ENCODE measurements at places on chromosomes 2 and 18.

DNA sequence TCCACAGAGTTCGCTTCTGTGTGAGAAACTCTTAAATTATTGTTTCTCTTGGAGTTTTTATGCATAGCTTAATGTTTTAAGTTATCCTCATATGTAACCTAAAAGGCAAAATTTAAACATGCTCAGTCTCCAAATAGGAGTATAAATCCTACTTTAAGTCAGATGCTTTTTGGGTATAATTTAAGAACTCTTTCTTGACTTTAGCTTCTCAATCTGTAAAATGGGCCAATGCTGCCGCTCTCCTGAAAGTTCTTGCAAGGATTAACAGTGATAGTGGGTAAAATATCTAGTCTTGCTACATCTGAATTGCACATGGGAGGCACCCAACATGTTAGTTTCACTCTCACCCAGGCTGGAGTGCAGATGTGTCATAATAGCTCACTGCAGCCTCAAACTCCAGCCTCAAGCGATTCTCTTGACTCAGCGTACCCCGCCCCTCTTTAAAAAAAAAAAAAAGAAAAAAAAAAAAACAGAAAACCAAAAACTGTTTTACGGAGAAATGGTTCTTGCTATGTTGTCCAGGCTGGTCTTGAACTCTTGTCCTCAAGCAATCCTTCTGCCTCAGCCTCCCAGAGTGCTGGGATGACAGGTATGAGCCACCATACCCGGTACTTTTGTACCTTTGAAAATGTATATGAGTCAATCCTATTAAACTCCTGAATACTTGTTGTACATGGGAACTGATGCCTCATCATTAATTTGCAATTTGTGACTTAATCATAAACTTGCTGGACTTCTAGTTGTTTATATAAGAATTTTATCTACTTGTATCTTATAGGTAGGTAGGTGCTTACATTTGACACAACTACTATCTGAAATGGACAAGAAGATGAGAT lies 1.8 kb downstream of the FBXO48 start:
- no peak for DNase-seq

DNA sequence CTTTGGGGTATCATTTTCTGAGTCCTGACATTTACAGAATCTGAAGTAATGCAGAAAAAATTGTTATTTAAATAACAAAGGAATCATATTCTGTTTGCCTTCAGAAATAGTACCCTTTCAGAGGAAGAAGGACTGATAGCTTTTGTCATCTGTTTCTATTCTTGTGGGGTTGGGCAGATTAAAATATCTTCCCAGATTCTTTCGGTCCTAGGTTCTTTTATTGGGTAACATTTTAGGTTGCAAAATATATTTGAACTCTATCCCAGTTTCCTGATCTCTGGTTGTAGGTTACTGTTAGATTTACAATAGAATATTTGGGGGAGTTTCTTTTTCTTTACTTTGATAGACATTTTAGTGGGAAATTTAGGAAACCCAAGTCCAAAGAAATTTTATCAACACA lies 550.5 kb downstream of the SPAG16 start:
- no peak for DNase-seq

- DNase-seq = no peak
Measured at GRCh38 chr18:58408665-58409064, 220.2 kb downstream of the ALPK2 start.

- no peak for DNase-seq
Measured at GRCh38 chr2:230225486-230225885, at the start of gene SP140. SP140 (plus strand) TSS chr2:230225736; CDS start chr2:230225845, 109 bp downstream.

DNA sequence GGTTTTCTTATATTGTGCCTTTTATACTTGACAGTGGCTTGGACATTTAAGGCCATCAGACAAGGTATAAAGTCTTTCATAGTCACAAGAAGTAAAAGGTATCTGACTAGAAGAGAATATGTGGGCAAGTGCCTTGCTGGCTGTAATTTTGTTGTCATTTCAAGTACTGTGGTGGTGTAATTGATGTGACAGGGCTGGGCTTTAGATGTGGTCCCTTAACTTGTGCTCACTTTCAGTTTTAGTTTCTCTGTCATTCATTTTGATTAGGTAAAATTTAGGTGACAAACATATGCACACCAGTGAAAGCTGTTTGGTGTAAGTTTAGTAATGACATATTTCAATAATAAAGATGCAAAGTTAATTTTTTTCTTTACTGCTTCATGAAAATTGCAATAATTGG lies 31.2 kb upstream of the TBR1 start:
- no peak for DNase-seq

DNA sequence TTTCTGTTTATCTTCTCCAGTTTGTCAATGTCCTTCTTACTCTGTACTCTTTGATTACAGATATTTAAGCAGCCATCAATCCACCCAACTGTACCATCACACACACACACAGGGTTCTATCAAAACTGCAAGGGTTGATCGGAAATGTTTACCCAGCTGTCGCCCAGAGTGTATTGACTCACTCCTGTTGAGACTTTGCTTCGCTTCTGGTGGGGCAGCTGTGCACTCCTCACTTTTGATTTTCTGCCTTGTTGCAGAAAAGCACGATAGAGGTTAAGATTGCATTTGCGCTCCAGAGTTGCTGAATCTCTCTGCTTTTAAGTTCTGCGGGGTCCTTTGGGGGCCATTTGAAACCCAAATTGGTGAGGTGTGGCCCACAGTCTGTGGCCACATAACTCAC lies 216.2 kb downstream of the SETBP1 start:
- DNase-seq = no peak

- peak; percentile 21 for DNase-seq
Measured at GRCh38 chr2:70513738-70514137, 39.9 kb downstream of the TGFA start.

DNA sequence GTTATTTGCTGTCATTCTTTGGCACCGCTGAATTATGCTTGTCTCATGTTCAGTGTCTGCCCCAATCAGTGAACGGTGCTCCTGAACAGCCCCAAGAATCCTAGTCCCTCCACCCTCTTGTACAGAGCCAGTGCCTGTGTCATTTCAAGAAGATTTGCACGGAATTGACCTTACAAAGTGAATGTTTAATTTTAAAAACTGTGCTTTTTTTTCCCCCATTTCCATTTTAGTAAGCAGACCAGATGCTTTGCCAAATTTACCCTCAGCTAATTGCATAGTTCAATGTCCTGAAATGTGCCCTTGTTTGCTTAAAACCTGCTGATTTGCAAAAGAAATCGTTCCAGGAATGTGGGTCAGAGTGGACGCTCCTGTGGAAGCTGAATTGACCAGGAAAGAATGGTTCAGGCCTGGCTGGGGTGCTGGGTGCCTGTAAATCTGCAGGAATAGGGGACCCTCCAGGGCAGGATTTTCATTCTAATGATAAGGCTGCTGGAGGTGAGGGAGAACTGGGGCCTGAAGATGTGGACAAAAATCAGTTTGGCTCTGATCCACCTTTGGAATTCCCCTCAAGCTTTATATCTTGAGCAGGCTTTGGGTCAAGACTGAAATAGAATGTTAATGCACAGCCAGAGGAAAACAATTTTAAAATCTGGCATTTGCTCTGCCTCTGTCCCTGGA lies 20.1 kb downstream of the TMEM17 start:
- no peak for DNase-seq

GRCh38 chr18:75230163-75231052 lies 19.8 kb downstream of the TSHZ1 start:
- DNase-seq = no peak

DNA sequence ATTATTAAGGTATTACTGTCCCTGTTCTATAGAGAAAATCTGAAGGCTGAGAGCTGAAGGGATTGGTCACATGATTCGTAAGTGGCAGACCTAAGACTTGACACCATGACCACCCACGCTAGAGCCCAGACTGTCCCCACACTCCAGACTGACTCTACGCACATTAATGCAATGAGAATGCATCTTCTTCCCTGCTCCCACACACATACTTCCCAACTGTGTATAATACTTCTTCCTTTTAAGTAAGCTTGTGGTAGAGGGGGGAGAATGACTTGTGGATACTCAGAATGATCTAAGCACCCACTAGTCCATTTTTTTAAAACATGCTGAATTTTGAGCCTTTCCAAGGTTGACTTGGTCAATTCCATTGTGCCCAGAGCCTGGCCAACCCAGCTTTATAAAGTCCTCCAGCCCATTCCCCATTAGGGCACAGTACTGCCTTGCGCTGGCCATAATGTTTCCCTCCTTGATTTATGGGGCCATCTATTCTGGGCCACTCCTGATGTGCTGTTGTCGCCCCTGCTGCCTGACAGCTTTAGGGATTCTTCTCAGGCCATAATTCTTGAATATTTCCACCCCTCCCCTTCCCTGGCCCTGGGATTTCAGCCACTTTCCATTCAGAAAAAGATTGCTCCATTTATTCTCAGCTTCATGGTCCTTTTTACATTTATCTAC lies 28.7 kb downstream of the ALK start:
- DNase-seq = no peak

DNA sequence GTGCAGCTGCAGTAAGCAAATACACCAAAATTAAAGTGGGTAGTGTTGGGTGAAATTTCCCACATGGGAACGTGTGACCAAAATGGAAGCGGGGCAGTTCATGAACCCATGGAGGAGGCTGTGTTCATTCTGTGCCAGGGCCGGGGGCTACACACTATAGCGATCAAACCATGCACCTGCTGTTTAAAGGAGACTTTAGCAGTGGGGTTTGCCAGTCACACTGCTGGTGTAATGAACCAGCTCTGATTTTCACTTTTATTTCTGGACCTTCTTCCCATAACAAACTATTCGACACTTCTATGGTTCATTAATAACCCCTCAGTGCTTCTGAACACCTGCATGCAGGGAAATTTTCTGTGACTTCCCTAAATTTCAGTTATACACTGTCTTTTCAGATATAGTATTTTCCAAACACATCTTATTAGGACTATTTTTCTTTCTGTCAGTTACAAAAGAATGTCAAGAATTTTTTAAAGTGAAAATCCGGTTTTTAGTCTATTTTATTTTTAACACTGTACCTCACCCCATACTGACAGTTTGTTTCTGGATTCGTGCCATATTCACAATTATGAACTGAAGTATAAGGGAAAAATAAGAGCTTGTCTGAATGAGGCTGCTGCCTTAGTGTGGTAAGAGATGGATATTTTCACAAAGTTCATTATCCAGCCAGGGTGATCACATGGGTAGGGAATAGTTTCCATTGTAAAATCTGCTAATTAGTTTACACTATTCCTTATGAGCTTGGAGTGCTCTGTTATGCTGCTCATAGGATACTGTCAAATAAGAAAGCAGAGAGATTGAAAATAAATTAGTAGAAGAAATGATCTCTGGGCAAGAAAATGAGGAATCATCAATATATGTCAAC lies 111.3 kb upstream of the CAVIN2 start:
- DNase-seq = no peak

GRCh38 chr2:15836689-15837610 lies 103.4 kb upstream of the MYCN start:
- DNase-seq = no peak

DNA sequence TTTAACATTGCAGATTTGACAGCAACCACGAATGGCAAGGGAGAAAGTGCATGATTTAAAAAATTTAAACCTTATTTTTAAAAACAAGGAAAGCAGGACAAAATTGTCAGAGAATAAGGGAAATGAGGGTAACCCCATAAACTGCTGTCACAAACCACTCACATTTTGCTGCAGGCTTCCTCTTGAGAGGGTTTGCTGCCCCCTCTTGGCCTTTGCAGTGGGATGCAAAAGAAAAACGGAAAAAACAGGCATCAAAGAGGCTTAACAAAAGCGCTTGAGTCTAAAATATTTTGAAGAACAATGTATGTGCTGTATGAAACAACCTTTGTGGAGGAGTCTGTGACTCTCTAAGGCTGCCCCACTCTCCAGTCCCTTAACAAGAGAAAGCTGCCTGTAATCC lies 91.6 kb downstream of the TMX3 start:
- DNase-seq = peak; percentile 22

DNA sequence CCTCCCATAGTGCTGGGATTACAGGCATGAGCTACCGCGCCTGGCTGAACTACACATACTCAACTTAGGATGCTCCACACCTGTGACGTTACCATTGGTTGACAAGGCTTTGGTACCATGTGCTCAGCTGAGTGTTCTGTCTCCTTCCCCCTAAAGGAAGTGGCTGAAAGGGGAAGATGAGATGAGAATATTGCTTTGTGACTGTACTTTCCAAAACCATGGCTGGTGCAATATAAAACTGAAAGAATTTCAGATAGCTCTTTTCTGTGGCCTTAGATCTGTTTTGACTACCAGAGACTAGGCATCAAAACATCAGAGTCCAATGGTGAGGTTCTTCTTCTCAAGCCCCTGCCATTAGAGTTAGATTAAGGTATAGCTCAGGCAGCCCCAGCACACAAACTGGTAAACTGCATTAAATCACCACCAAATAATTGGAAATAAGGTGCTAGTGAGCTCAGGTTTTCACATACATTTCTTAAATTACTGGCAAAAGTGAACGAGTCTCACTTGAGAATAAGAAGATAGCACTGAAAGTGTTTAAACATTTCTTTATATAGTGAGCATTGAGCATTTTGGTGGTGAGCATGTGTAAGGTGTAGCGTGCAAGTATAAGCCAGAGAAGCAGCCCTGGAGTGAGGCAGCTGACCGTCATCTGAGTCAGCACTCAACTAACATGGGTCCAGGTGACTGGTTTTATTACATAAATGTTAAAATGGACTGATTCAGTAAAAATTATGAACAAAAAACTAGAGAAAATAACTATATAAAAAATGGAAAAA lies 113.5 kb upstream of the FZD5 start:
- DNase-seq = no peak

GRCh38 chr2:216006164-216006663 lies 7.1 kb downstream of the MREG start:
- peak; percentile 22 for DNase-seq

DNA sequence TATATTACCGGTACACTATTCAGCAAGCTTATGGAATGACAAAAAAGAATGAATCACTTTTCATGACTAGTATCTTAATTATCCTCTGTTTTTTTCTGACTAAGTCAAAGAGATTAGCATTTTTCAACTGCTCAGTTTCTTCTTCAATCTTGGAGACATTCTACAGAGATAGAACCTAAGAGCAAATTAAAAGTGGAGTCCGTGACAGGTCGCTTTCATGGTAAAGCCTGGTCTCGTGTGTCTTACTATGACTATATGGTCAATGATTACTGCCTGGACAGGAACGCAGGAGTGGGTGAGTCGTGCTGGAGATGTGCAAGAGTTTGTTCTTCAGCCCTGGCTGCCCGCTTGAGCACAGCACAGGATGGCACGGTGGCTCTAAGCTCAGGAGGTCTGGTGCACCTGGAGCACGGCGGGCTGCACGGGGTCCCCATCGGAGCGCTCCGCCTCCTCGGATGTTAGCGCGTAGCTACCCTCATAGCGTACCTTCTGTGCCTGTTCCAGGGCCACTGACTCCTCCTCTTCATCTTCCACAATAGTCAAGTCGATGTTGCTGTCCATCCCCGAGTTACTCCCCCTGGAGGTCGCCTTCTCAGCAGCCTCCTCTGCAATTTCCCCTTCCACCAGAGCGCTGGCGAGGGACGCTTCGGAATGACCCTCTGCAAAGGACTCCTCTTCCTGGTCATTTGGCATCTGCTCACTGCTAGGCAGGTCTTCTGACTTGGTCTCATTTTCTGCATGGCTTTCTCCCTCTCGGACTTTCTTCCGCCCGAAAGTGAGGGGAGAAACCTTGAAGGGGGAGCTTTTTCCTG lies 11.1 kb downstream of the CAVIN2 start:
- DNase-seq = no peak

DNA sequence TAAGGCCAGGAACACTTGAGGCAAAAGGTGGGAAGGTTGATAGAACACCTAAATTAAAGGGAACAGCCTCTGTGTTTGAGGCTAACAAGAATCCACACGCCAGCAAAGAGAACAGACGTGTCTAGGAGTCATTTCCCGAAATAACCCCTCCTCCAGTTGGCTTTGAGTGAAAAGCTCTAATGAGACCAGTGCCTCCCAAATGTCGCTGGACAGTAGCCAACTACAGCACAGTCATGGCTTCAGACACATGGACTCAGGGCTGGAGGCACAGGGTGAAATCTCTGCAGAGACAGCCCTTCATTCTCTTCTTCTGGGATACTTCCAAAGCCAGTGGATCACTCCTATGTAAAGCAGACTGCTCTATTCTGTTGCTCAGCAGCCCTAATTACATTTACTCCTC lies 49.6 kb downstream of the SOWAHC start:
- DNase-seq = peak; percentile 22
